ENCODE measurements at places on chromosomes 2 and 18.

- no peak for DNase-seq
Measured at GRCh38 chr2:107530046-107530445, 296.6 kb upstream of the RGPD4 start.

- DNase-seq = no peak
Measured at GRCh38 chr18:4394700-4395099, 60.4 kb downstream of the DLGAP1 start.

DNA sequence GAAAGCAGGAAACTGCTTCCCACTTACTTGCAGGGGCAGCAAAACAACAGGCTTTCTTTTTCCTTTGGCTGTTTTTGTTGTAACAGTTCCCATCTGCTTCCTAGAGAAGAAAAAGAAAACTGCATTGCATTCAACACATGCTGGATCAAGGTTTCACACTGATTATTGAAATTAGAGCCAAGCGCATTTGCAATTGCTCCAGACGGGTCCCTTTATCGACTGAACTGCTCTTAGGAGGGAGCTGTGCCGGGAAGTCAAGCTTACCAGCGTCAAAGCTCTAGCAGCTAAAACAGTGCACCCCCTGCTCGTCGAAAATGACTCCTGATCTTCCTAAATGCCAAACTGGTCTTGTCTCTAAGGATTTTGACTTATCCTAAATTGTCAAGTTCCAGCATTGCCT lies 164.0 kb upstream of the SESTD1 start:
- DNase-seq = no peak

- DNase-seq = no peak
Measured at GRCh38 chr2:172249334-172249733, 146.6 kb upstream of the DLX2 start.

- no peak for DNase-seq
Measured at GRCh38 chr2:118670838-118671237, 176.6 kb downstream of the EN1 start.

DNA sequence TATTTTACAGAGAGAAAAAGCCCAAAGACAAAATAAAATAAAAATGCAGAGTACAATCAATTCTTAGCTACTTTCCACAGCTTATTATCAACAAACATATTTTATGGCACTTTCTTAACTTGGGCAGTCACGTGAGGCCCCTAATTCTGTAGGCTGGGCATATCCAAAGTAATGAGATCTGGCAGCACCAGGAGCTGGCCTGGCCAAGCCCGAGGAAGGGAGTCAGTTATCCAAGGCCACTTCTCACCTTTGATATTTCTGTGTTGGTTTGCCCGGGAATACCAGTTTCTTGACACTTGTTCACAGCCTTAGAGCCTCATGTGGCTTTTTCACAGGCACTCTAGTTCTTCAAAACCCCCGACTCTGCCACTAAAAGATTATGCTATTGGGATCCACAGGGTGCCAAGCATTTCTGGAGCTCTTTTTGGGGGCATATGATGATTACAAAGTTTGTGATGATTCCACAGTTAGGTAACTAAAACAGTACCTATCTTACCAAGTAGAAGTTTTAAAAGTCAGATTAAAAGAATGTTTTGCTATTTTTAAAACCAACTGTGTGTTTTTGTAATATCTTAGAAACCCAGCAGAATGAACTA lies 90.4 kb downstream of the MEP1B start:
- DNase-seq = no peak

DNA sequence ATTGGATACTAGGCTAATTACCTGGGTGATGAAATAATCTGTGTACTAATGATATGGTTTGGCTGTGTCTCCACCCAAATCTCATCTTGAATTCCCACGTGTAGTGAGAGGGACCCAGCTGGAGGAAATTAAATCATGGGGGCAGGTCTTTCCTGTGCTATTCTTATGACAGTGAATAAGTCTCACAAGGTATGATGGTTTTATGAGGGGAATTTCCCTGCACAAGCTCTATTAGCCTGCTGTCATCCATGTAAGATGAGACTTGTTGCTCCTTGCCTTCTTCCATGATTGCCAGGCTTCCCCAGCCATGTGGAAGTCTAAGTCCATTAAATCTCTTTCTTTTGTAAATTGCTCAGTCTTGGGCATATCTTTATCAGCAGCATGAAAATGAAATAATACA lies 394.1 kb upstream of the SYT4 start:
- no peak for DNase-seq

- no peak for DNase-seq
Measured at GRCh38 chr2:234852941-234853340, 98.9 kb upstream of the SH3BP4 start.

GRCh38 chr2:119475225-119475856 lies 43.7 kb downstream of the TMEM37 start:
- no peak for DNase-seq

GRCh38 chr2:110140401-110140800 lies 24.8 kb upstream of the MALL start:
- DNase-seq = no peak

- no peak for DNase-seq
Measured at GRCh38 chr2:14693874-14694273, 61.4 kb downstream of the LRATD1 start.

GRCh38 chr2:197604117-197604860 lies 71.1 kb downstream of the RFTN2 start:
- no peak for DNase-seq

GRCh38 chr2:219946529-219946928 lies 319.1 kb downstream of the SLC4A3 start:
- DNase-seq = no peak

GRCh38 chr18:9787712-9788111 lies 79.6 kb downstream of the RAB31 start:
- DNase-seq = no peak

- no peak for DNase-seq
Measured at GRCh38 chr2:134675314-134675713, 43.5 kb downstream of the TMEM163 start.

DNA sequence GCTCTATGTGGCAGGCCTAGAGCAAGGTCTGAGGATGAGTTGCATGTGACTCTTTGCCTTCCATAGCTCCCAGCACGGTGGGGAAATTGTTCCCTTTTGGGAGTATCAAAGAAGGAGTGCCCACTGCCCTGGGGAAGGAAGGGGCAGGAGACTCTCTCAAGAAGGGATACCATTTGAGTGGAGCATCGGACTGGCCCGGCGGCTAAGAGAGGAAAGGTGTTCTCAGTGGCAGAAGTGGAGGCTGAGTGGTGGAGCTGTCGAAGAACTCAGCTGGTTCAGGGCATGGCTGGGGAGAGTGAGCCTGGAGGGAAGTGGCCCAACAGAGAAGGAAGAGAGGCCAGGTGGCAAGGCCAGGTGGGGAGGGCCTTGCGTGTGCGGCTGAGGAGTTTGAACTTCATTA lies 235.2 kb downstream of the DYSF start:
- DNase-seq = no peak

GRCh38 chr18:61541673-61542072 lies 208.4 kb downstream of the CDH20 start:
- DNase-seq = no peak
